ENCODE measurements at places on chromosomes 11 and 22.

DNA sequence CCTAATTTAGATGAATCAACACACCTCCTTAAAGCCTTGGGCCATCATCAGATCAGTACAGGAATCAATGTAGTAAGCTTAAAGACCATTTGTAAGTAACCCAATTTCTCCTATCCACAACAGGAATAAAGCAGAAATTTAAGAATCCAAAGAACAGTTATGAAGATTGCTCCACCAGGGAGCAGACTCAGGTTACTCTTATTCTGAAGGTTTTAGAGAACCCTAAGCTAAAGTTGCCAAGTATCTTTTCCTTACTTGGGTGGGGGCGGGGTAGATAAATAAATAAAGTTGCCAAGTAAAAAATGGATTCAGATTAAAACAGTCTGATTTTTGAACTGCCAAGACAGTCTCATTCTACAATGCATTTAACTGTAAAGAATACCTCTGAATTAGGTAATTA, 18.1 kb downstream of the CKAP5 start:
- no peak for ATAC-seq

GRCh38 chr11:46914363-46914762, 4.0 kb downstream of the LRP4 start:
- ATAC-seq = no peak

- no peak for ATAC-seq
Observed at GRCh38 chr11:119011476-119012053, 6.6 kb downstream of the RPS25 start.

DNA sequence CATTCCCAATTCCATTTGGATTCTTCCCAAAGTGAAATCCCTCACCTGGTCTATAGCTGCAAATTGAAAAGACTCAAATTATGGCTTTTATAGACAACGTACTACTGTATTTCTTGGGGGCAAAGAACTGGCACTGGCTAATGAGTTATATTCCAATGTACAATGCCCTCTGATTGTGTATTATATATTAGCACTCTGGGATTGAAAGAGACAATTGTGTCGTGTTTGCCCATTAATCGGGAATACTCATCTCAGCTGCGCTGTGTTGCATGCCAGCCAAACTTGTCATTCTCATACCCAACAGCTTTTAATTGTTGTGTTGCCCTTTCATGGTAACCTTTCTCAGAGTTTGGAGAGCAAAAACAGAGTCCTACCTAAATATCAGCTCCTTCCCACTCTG, 55.0 kb upstream of the ZBTB44 start:
- ATAC-seq = no peak

DNA sequence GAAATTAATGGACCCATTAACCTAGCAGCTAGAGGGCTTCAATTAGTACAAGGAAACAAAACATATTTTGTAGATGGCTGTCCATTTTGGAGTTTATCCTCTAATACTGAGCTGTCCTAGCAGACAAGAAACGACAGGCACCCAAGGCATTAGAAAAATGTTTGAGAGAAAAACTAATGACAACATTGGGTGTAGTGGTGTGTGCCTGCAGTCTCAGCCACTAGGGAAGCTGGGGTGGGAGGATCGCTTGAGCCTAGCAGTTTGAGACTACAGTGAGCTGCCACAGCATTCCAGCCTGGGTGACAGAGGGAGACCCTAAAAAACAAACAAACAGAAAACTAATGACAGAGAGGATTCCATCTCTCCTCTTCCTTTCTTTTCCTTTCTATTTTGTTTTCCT, 1.5 kb downstream of the A4GALT start:
- no peak for ATAC-seq

GRCh38 chr11:33402066-33402465, 144.9 kb downstream of the HIPK3 start:
- ATAC-seq = no peak

DNA sequence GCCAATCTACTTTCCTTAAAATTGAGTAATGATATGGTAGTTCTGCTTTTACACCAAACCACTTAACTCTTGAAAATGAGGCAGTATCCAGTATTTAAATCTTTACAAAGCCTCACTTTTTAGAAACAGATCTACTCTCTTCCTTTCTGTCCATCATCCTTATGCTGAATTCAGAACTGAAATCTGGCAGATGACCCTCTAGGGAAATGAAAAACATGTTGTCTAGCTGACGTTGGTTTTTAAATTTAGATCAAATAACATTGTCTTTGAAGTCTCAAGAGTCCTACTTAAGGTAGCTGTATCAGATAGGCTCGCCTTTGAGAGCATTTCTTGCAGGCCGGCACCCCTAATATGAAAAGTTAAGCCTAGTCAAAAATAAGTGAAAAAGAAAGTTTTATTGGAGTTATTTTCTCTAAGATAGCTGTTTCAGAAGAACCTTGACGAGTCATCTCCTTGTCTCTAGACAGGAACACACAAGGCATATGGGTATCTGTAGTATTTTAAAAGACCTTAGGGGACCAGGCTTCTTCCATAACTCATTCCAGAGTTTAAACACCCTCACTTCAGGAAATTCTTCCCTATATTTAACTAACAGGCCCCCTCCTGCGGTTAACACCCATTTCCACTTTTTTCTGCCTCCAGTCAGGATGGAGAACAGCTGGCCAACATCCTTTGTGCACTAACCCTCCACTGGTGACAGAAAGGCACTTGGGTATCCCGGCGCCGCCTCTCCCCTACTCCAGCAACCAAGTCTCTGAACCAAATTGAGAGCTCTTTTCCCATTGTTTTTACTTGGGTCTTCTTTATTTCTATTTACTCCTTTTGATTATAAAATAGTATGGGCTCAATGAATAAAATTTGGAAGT, 81.2 kb downstream of the WNT11 start:
- peak; percentile 63 for ATAC-seq

- ATAC-seq = no peak
Observed at GRCh38 chr11:123578778-123579481, 75.5 kb downstream of the SCN3B start.

DNA sequence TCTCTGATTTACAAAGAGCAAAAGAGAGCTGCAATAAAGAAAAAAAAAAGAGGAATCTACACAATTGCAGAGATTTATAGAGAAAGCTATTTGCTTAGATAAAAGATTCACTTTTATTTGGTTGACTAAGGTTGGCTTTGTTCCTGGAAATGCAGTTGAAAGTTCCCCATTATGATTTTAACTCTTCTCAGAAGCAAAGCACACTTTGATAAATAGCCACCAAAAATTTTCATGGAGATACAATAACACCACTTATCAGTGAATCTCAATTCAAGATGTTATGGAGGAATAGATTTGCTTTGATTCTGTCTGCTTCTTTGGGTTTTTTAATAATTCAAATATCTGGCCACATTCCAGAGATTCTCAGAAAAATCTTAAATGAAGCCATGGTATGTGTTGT, 88.5 kb upstream of the ANO3 start:
- ATAC-seq = no peak

DNA sequence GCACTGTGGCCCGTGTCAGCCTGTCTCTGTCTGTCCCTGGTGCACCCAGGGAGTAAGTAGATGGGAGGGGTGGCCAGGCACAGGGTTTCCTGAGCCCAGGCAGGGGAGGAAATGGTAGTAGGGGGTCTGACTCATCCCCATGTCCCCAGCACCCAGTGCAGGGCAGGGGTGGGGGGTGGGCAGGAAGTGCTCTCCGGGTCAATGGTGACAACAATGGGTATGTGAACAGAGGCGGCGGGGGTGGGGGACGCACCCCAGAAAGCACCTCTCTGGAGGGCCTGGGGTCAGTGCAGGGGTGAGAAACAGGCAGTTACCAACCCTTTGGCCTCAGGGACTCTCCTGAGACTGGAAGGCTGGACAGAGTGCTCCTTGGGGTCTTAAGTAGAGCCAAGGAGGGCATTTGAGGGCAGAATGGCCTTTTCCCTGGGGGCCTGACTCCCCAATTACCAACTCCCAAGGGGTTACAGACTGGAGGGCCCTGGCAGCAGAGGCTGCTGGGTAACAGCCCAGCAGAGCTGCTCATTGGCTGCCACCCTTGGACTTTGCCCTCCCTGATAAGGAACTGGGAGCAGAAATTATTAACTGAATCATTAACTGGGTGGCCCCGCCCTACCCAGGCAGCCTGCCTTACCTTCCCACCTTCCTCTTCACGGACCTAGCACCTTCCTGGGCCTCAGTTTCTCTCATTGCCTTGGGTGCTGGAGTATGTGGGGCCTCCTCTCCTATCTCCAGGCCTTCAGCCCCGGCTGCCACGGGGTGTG, 4.2 kb downstream of the MYRF start:
- peak; percentile 17 for ATAC-seq

DNA sequence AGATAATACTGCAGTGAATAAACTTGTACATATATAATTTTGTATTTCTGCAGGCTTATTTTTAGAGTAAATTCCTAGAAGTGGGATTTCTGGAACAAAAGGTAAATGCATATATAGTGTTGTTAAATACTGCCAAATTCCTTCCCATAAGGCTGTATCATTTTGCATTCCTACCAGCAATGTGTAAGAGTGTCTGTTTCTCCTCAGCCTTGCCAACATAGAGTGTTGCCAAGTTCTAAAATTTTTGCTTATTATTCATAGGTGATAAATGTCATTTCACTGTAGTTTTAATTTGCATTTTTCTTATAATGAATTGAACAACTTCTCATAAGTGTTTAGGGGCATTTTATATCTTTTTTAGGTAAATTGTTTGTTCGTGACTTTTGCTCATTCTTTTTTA, 174.2 kb upstream of the ZBED5 start:
- no peak for ATAC-seq

GRCh38 chr22:45895436-45896152, 81.4 kb downstream of the WNT7B start:
- no peak for ATAC-seq

DNA sequence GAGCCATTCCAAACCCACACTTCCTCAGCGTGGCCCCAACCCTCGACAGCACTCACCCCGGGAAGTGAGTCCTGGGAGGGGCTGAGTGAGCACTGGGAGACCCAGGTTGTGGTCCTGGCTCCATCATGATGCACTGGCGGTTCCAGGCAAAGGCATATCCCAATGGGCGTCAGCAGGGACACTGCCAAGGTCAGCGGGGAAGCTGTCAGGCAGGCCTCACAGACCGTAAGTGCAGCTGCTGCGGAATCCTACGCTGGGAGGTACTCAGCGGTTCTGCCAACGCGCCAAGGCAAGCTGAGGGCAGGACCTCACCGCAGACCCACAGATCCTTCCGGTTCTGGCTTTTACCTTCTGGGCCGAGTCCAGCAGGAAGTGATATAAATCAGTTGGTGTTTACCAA, 1.4 kb upstream of the GAL3ST1 start:
- no peak for ATAC-seq

DNA sequence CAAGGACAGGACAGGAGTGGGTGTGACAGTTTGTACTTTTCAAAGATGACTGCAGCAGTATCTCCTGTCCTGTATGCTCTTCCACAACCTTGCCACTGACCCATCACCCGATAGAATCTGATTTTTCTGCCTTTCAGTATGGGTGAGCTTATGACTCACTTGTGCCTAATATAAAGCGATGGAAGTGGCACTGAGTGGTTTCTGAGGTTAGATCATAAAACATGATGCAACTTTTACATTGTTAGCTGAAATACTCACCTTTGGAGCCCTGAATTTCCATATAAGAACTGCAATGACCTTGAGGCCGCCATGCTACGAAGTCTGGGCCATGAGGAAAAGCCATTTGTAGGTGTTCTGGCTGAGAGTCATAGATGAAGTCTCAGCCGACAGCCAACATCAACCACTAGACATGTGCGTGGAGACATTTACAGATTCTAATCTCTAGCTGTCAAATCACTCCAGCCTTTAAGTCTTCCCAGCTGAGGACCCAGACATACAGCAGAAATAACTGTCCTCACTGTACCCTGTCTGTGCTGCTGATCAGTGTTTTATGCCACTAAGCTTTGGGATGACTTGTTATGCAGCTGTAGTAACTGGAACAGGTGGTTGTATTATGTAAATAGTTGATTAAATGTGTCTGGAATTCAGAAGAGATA, 105.9 kb upstream of the ARHGAP20 start:
- ATAC-seq = no peak

DNA sequence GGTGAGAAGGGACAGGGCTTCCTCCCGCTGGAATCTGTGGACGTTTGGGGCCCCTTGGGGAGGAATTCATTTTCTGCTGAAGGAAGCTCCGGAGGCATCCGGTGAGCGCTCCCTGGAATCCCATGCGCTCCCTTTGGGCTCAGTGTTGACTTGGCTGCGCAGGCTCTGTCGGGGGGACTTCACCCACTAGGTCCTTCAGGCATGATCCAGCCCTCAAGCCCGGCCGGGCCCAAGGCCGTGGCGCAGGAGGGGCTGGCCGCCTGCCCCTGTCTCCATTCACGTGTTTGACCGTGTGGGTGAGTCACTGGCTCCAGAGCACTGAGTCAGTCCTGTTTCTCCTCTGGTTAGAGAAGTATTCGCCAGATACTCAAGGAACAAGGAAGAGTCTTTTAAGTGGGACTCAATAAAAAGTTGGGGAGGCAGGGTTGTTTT, 1.4 kb downstream of the CTTN start:
- no peak for ATAC-seq

GRCh38 chr11:64629796-64630562, 39.0 kb downstream of the SLC22A12 start:
- ATAC-seq = no peak

DNA sequence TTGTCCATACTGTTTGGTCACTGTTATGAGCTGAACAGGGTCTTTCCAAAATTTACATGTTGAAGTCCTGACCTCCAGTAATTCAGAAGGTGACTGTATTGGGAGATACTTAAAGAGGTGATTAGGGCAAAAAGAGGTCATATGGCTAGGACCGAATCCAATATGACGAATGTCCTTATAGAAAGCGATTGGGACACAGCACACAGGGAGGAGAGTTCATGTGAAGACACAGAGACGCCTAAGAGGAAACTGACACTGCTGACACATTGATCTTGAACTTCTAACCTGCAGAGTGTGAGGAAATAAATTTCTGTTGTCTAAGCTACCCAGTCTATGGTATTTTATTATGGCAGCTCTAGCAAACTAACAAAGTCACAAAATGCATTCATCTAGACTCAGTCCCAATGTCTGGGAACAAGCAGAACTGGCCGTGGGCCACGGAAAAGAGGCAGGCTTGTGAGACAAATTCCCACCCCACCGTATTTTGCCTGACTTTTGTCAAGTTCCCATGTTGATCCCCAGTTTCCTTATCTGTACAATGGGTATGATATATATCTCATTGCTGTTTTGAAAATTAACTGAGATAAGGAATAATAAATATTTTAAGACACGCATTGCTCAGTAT, 295.0 kb downstream of the NTM start:
- ATAC-seq = no peak

- ATAC-seq = no peak
Observed at GRCh38 chr11:34431979-34432378, 6.8 kb upstream of the CAT start.

- no peak for ATAC-seq
Observed at GRCh38 chr11:57316017-57316416, 8.7 kb downstream of the TNKS1BP1 start.

GRCh38 chr11:29734287-29734686, 282.5 kb downstream of the KCNA4 start:
- no peak for ATAC-seq

DNA sequence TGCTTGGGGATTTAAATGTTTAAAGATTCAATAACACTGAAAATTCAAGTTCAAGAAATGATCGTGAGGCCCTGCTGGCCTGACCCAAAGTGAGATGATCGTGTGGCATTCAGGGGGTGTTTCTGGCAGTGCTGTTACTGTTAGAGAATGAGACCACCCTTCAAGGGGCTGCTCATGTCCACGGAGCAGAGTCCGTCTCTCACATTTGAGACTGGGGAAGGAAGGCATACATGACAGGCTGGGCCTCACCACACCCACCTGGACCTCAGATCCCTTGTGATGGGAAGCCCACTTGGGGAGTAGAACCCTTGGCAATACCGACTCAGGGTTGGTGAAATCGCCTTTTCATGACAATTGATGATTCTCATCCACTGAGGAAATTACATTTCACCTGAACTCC, 16.1 kb upstream of the NRIP3 start:
- no peak for ATAC-seq

- ATAC-seq = no peak
Observed at GRCh38 chr22:47940211-47940610, 1177.8 kb downstream of the TBC1D22A start.

Data from stimulated activated memory B cell treated with anti-CD40 and anti-IgM and Interleukin-4, amounts not matched to agents 10 μg/mL and 1 μg/mL and 100 μg/mL, for 72 hours (primary cell).